ENCODE measurements at places on chromosomes 6 and 20. TPM values are rescaled to one million over a fixed set of nuclear protein-coding genes. Genes with fewer than 3 reads are reported as not detected.

DNA sequence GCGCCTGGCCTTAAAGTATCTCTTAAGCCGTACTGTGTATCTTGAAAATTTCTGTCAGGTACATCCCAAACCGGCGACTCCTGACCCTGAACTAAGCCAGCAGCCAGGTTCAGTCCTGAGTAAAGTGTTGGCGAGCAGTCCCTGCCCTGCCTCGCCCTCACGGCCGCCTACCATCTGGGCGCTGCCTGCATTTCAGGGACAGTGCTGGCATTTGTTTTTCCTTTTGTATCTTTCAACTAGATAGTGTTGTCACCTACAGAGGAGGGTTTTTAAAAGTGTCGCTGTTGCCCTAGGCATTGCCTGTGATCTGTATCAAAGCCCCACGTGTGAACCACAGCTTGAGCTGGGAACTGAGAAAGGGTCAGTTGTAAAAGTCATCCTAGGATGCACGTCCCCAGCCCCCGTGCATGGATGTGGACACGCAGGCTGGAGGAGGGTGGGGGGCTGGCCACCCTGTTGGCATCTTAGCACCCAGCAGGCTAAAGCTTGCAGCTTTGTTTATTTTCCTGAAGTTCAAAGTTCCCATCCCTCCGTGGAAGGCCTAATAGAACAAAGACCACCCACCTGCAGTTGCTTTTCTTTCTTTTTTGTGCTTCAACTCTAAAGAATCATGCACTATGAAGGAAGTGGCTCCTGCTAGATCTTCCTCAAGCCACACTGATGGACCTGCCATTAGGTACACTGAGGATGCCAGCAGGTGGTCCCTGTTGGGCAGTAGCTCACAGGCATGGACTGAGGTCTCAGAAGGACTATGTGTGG is 136.8 kb downstream of the ZDHHC14 start:
- peak; percentile 69 for DNase-seq

DNA sequence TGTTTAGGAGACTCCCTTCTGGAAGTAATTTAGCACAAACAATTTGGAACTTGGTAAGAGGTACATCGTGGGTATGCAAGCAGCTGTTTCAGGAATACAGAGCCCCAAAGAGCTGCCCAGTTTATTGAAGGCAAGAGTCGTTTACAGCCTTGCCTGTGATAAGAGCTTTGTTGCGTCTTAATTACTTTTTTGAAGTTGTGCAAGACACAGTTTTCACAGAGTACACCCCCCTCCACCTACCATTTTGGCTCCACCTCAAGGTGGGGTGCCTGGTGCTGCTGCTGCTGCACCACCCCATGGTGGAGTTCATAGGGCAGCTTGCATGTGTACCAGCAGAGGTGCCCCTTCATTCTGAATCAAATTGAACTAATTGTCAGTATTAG is 296.1 kb downstream of the ZFAND3 start:
- DNase-seq, result no peak

The TMEM14C gene
- total RNA-seq, result 145 TPM

The TREM1 gene
- total RNA-seq, result not detected

The LPIN3 gene
- 14.6 TPM for total RNA-seq

DNA sequence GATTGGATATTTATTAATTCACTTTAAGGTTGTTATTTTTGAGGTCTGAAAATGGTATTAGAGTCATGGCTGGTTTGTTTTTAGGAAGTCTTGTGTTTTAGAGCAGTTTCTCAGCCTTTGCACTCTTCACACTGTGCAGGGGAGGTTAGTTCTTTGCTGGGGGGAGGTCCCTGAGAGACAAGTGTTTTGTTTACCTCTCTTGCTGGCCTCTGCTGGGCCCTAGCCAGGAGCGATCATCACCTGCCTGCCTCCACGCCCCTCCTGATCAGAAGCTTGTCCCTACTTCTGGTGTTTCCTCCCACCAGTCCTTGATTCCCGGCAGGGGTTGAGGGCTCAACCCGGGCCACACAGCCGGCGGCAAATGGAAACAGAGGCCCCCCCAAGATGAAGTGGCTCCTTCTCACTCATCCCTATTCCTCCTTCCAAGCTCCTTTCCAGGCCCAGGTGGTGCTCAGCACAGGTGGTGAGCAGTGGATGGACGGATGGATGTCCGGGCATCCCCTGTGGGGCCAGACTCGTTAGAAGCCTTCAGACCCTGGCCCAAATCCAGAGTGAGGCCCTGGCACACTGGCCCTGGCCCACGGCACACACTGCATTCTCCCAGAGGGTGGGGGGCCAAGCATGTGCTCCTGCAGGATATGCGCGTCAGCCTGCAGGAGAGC is 51.3 kb downstream of the GRM4 start:
- DNase-seq, result peak; percentile 83

DNA sequence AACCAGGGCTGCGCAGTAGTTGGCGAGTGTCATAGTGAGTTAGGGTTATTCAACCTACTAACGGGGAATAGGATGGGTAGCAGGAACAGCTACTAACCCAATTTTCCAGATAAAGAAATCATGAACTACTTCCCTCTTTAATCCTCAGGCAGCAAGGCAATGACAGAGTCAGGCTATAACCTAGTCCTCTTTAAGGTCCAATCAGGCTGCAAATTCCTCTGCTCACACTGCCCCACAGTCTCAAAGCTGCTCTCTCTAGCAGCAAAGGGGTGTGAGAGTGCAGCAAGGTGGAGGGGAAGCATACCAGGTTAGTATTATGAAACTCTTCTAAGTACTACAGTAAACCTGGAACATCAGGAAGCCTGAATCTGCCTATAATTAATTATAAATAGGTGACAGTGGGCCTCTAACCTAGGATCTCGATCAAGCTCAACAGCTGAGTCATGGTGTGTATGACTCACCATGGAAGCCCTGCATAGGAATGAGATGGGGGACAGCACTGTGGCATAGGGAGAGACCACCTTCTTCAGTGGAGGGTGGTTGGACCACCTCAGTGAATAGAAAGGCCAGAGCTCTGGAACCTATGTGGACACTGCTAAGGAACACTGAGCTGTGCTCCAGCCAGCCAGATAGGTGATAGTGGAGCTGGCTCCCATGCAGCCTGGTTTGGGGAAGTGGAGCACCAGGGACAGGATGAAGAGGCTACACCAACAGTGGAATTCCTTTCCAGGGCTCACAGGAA is 7.9 kb downstream of the PEX6 start:
- DNase-seq, result no peak

The POM121L2 gene
- not detected for total RNA-seq

The SDC4 gene
- total RNA-seq, result 24.7 TPM

DNA sequence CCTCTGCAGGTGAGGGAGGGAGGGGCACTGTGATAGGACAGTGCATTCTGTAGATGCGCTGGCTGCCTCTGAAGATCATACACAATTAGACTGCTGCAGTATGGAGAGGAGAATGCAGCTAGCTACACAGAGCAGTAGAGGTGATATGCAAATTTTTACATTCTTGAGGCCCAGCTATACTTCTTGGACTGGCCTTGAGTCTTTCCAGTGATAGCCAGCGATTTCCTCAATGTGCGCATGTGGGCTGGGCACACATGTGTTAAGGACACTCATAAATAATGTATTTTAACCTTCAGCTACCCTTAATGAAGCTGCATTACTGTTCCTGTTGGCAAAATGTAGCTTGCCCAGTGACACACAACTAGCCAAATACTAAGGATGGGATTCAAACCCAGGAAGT is 19.0 kb downstream of the TTPAL start:
- no peak for DNase-seq

DNA sequence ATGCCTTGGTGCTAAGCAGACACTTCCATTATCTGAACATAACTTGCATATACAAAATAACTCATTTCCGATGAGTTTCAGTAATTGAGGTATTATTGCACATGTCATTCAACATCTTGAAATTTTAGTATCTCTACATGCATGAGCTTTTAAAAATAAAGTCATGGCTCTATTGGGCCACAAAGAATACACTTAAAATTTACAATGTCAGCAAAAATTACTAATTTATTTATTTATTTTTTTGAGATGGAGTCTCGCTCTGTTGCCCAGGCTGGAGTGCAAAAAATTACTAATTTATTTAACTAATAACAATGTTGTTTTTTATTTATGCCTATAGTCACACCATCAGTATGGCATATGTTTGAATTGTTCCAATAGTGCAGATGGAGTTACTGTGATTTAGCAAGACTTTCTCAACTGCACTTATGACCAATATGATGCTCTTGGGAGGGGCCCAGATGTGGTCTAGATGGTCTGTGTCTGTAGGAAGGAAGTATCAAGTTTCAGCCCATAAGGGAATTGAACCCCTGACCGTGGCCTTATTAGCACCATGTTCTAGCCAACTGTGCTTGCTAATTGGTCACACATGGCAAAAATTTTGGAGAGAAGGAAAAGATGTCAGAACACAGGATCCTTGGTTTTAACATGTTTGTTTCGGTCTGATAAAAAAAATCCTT is 370.7 kb upstream of the TSHZ2 start:
- DNase-seq, result no peak

- DNase-seq, result no peak
Observed at GRCh38 chr6:2737885-2738284, 12.8 kb downstream of the MYLK4 start.

DNA sequence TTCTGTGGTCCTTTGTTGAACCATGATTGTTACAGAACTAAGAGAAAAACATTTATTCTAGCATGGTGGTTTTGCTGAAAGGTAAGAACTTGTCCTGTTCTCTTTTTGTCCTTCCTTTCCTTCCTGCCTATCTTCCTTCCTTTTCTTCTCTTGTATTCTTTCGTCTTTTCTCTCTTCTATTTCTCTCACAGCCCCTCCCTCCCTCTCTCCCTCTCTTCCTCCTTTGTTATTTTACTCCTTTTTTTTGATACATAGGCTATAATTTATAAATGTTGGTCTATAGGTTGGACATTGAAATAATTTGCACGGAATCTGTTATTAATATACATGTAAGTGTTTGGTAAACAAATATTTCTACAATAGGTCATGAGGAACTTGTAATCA is 18.6 kb downstream of the ADGRB3 start:
- DNase-seq, result no peak

- DNase-seq, result no peak
Observed at GRCh38 chr6:134378426-134378825, 60.5 kb upstream of the SGK1 start.

DNA sequence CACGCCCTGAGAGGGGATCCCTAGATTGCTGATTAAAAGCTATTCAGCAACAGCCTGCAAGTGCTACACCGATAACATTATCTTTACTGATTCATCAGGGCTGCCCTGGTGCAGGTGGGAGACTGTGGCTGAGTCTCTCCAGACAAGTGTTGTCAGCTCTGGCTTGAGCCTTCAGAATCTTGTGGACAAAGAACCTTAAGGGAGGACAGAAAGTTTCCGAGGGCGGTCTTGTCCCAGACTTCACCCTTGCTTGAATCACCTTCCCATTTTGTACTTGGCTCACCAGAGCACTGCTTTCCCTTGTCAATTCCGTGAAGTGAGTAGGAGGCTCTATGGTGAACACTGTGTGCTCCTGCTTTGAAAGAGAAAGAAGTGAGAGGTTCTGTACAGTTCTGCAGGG is 88.6 kb upstream of the PCSK2 start:
- DNase-seq, result no peak
